ENCODE measurements at places on chromosomes 13 and 19. TPM values are rescaled to one million over a fixed set of nuclear protein-coding genes. Genes with fewer than 3 reads are reported as not detected.
A peak's percentile ranks its signal among the peaks of the same experiment; 100 is the strongest.

JAK3 gene
- 235 TPM for total RNA-seq

GRCh38 chr19:8041531-8041931 lies 11.0 kb upstream of the CCL25 start:
- H3K27me3 ChIP-seq: peaks cover 2% of the 10 kb centered on the region
- no peaks in the 10 kb centered on the region for H3K36me3 ChIP-seq
- no peak overlapping the region for H3K4me3 ChIP-seq
- no peak for DNase-seq
- H3K27ac ChIP-seq: no peak overlapping the region

DNA sequence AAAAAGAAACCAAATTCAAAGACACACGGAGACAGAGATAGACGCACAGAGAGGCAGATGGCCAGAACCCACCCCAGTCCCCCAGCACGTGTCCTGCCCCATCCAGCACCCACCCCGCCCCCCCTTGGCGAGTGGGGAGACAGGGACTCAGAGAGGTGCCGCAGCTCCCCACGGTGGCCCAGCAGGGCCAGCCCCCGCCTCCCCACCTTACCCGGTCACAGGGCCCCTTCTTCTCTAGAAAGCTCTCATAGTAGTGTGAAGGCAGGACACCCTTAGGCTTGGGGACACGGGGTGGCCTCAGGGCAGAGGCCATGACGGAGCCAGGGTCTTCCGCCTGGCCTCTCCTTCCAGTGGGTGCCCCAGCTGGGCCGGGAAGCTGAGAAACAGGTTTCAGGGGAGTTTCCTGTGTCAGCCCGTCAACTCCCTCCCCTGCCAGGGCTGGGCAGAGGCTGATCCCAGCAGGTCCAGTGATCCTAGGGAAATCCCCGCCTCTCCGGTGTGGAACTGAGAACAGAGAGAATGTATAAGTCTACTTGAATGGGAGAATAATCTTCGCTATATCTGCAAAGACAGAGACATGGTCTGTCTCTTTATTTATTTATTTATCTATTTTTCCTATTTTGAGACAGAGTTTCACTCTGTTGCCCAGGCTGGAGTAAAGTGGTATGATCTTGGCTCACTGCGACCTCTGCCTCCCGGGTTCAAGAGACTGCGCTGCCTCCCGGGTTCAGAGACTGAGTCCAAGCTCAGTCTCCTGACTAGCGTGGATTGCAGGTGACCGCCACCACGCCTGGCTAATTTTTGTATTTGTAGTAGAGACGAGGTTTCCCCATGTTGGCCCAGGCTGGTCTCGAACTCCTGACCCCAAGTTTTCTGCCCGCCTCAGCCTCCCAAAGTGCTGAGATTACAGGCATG lies at the start of gene STAP2:
Gene STAP2 (minus strand): TSS at position 387 of the 915 bp plus-strand sequence. CDS start 74 bp downstream, at position 313.
- peak within 1 kb of the TSS; percentile 81 for H3K4me3 ChIP-seq
- H3K27ac ChIP-seq: peak within 1 kb of the TSS; percentile 87
- no peaks in the 10 kb centered on the region for H3K27me3 ChIP-seq
- H3K36me3 ChIP-seq: peaks cover 17% of the 10 kb centered on the region
- peak; percentile 49 for DNase-seq

FCGBP gene
- 3.8 TPM for total RNA-seq

DNA sequence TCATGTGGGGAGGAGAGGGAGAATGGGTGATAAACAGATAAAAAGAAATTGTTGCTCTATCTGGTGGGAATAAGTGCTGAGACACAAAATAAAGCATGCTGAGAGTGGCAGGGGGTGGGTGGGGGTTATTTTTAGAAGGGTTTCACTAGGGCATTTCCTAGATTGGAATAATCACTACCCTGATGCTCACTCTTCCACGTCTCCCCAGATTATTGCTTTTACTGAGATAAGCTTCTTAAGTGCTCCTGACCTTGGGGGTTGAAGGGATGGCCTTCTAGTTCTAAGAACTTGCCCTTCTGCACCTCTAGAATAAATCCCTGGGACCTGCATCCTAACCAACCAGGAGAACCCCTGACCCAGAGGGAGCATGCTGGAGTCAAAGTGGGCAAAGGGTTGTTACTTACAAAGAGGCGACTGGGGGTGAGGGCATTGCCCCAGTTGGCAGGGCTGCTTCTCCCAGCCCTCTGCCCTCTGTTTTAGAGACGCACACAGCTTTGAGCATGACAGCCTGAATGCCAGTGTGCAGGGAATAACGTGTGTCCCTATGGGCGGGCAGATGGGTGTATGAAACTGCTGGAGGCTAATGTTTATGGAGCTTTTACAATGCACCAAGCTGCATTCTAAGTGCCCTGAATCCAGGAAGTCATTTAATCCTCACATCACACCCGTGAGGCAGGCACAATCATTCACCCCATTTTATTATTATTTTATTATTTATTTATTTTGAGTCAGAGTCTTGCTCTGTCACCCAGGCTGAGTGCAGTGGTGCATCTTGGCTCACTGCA lies 743 bp downstream of the RDH8 start:
- no peak overlapping the region for H3K4me3 ChIP-seq
- peaks cover 5% of the 10 kb centered on the region for H3K4me1 ChIP-seq
- no peaks in the 10 kb centered on the region for H3K36me3 ChIP-seq
- peaks cover 33% of the 10 kb centered on the region for H3K27me3 ChIP-seq

GRCh38 chr13:40776681-40777165 lies 5.7 kb upstream of the MRPS31 start:
- peak overlapping the region; percentile 77 for H3K4me3 ChIP-seq
- H3K27ac ChIP-seq: peak overlapping the region; percentile 99
- peaks cover 25% of the 10 kb centered on the region for H3K4me1 ChIP-seq

DNA sequence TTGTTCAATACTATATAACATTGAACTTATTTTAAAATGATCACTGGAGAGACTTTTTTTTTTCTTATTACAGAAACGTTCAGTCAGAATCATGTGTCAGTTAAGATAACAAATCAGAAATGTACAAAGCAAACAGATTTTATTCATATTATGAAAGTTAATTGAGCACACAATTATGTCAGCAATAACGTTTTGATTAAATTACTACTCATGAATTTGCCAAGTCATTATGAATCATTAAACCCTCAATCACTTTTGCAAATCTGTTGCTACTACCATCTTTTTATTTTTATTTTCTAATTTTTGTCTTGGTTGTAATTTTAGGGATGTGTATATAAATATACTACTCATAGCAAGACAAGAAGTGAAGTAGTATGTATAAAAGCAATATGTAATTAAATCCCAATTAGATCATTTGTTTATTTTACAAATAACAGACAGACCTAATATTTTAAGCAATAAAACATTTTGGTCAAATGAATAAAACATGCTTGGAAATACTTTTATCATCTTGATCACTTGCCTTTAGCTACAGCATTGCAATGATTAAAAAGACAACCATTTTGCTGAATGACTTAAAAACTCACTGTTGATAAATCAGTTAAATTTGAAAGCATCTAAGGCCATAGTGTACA lies 893.4 kb upstream of the MIR17HG start:
- H3K27ac ChIP-seq: no peak overlapping the region
- H3K4me3 ChIP-seq: no peak overlapping the region
- no peaks in the 10 kb centered on the region for H3K27me3 ChIP-seq
- no peaks in the 10 kb centered on the region for H3K36me3 ChIP-seq
- H3K4me1 ChIP-seq: no peaks in the 10 kb centered on the region
- DNase-seq: no peak

EEF1AKMT1 gene
- 15.1 TPM for total RNA-seq

DNA sequence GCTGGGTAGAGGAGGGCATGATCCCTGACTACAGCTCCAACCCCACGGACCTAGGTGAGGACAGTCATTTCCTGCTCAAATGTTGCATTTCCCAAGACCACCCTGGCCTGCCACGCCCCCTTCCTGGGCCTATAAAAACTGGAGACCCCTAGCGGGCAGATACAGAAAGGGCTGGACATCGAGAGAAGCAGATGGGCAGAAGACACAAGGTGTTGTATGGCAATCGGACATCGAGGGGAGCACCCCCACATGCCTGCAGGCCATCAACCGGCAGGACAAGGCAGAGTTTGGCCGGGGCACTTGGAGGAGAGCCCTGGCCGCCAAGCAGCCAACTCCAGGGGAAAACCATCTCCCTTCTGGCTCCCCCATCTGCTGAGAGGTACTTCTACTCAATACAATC lies 746.4 kb downstream of the PCDH9 start:
- no peaks in the 10 kb centered on the region for H3K4me1 ChIP-seq
- no peaks in the 10 kb centered on the region for H3K36me3 ChIP-seq
- H3K27me3 ChIP-seq: no peaks in the 10 kb centered on the region
- no peak overlapping the region for H3K27ac ChIP-seq
- no peak overlapping the region for H3K4me3 ChIP-seq

GRCh38 chr19:45443462-45444317 lies 20.0 kb upstream of the ERCC1 start:
- DNase-seq: peak; percentile 82
- H3K4me3 ChIP-seq: peak overlapping the region; percentile 80
- H3K27ac ChIP-seq: peak overlapping the region; percentile 71
- H3K27me3 ChIP-seq: no peaks in the 10 kb centered on the region

PBX4 gene
- 17.5 TPM for total RNA-seq

SIGLEC8 gene
- total RNA-seq: not detected

- no peaks in the 10 kb centered on the region for H3K4me1 ChIP-seq
- DNase-seq: no peak
- H3K4me3 ChIP-seq: no peak overlapping the region
- no peak overlapping the region for H3K27ac ChIP-seq
- H3K27me3 ChIP-seq: peaks cover 7% of the 10 kb centered on the region
These were observed 26.2 kb downstream of the WASF3 start for GRCh38 chr13:26583662-26584061.

DNA sequence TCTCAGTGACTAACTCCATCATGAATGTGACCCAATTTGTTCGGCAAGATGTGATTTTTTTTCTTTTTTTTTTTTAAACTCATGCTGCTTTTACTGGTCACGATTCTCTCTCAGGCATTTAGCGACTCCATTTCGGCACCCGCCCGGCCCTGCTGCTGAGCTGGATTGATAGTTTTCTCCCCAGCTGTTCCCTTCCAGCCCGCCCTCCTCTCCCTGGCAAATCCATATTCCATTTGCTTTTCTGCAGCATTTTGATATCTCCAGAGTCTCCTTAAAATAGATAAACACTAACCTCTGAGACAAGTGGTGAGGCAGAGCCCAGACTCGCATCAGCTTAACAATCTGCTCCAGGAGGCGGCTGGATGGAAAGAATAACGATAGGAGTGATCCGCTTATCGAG lies 55.5 kb upstream of the KATNAL1 start:
- H3K4me1 ChIP-seq: no peaks in the 10 kb centered on the region
- H3K36me3 ChIP-seq: peaks cover 2% of the 10 kb centered on the region
- no peaks in the 10 kb centered on the region for H3K27me3 ChIP-seq

- peaks cover 15% of the 10 kb centered on the region for H3K4me1 ChIP-seq
- peak; percentile 17 for DNase-seq
- no peaks in the 10 kb centered on the region for H3K36me3 ChIP-seq
These were observed at the start of gene CCNA1 for GRCh38 chr13:36432106-36432544. Gene CCNA1, plus strand, starts transcription at chr13:36432495. Its CDS starts 562 bp downstream, at chr13:36433057.

CGB2 gene
- total RNA-seq: not detected

- H3K4me3 ChIP-seq: no peak overlapping the region
- H3K27ac ChIP-seq: no peak overlapping the region
- no peaks in the 10 kb centered on the region for H3K36me3 ChIP-seq
- DNase-seq: no peak
These were observed 306.2 kb downstream of the ATP8A2 start for GRCh38 chr13:25677956-25678355.

ZNF793 gene
- total RNA-seq: 3.9 TPM

DENND1C gene
- total RNA-seq: 55.7 TPM

DNA sequence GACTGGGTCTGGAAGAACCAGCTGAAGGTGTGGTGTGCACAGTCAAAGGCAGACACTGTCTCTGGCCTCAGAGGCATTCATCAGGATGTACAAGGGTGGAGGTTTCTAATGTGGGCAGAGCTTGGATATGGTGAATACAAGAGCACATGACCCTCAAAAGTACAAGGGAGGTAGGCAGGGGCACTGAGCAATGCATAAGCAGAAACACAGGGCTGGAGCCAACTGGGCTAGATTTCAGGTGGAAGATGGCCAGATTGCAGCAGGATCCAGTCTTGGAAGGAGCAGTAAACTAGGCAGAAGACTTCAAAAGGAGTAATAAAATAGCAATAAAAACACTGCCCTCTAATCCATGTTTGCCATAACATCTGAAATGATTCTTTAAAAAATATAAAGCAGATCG lies 417.1 kb downstream of the OLFM4 start:
- H3K27ac ChIP-seq: no peak overlapping the region
- H3K36me3 ChIP-seq: peaks cover 1% of the 10 kb centered on the region
- no peak for DNase-seq
- no peak overlapping the region for H3K4me3 ChIP-seq
- no peaks in the 10 kb centered on the region for H3K4me1 ChIP-seq
- no peaks in the 10 kb centered on the region for H3K27me3 ChIP-seq

- no peak overlapping the region for H3K4me3 ChIP-seq
- DNase-seq: no peak
- H3K27me3 ChIP-seq: no peaks in the 10 kb centered on the region
- H3K4me1 ChIP-seq: peaks cover 23% of the 10 kb centered on the region
- H3K27ac ChIP-seq: no peak overlapping the region
These were observed 48.8 kb upstream of the INTS6 start for GRCh38 chr13:51501592-51502152.

DNA sequence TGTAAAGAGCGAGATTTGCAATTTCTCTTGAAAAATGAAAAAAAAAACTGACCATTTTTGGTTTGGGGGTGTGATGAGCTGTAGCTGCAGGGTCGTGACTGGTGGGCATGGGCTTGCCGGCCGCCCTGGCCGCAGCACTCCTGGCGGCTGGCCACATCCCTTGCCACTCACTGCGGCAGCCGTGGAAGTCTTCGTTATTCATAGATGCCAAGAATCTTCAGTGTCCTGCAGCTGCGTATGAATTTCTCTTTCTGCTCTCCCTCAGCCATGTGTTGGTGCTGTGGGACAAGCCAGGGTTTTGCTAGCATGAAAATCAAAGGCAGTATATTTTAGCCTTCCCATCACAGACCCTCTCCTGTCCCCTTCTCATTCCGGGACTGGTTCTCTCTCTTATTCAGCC lies 151.7 kb upstream of the TSHZ3 start:
- no peaks in the 10 kb centered on the region for H3K4me1 ChIP-seq
- DNase-seq: no peak
- H3K4me3 ChIP-seq: no peak overlapping the region
- no peak overlapping the region for H3K27ac ChIP-seq

GRCh38 chr13:20354722-20355121 lies 122.6 kb upstream of the GJB6 start:
- no peaks in the 10 kb centered on the region for H3K27me3 ChIP-seq
- DNase-seq: no peak
- H3K36me3 ChIP-seq: no peaks in the 10 kb centered on the region
- H3K27ac ChIP-seq: no peak overlapping the region
- no peaks in the 10 kb centered on the region for H3K4me1 ChIP-seq

- no peak overlapping the region for H3K27ac ChIP-seq
- H3K27me3 ChIP-seq: no peaks in the 10 kb centered on the region
- H3K4me3 ChIP-seq: no peak overlapping the region
- no peaks in the 10 kb centered on the region for H3K4me1 ChIP-seq
- peaks cover 40% of the 10 kb centered on the region for H3K36me3 ChIP-seq
These were observed 9.0 kb upstream of the HSH2D start for GRCh38 chr19:16134510-16134909.

Data from activated naive CD4-positive, alpha-beta T cell treated with anti-CD3 and anti-CD28 coated beads for 36 hours (primary cell).